ENCODE measurements at places on chromosomes 6 and 20. TPM values are rescaled to one million over a fixed set of nuclear protein-coding genes. Genes with fewer than 3 reads are reported as not detected.

DNA sequence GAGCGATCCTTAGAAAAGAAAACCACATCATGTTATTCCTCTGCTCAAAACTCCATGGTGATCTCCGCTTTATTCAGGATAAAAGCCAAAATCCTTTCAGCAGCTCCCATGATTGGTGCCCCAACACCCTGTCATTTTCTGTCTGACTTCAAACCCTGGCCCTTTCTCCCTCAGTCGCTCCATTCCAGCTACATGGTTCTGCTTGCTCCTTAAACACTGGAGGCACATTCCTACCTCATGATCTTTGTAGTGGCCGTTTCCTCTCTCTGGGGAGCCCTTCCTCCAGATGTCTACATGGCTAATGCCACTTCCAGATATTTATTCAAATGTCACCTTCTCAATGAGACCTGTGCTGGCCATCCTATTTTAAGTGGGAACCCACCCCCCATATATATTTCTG lies 100.8 kb downstream of the CAP2 start:
- no peaks in the 10 kb centered on the region for H3K36me3 ChIP-seq
- DNase-seq = no peak
- H3K4me3 ChIP-seq = no peak overlapping the region
- H3K27ac ChIP-seq = peak overlapping the region; percentile 98
- H3K27me3 ChIP-seq = no peaks in the 10 kb centered on the region
- peaks cover 34% of the 10 kb centered on the region for H3K4me1 ChIP-seq

DNA sequence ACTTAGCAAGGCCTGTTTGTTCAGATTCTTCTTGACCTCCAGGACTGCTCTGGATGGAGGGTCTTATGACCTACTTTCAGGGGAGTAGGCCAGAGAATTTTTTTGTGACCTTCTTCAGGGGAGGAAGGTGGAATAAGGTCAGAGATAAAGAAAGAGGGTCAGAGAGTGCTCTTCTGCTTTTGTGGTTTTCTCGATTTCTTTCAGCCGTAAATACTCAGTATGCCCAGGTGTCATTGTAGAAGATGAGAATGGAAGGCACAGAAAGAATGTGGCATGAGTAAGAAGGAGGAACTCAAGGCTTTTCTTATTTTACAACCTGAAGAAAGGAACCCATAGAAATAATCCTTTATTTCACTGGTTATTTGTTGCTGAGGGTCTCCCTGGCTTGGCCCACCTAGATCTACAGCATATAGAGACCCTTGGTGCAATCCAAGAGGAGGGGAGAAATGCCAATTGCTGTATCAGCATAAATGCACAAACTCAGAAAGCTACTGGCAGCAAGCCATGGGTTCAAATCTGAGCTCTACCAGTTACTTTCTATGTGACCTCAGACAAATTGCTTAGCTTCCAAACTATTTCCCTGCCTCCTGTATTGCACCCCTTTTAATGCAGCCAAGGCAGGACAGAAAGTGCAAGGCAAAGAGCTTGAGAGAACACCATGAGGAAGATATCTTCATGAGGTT lies 68.0 kb downstream of the OLIG3 start:
- no peak overlapping the region for H3K4me3 ChIP-seq
- no peaks in the 10 kb centered on the region for H3K4me1 ChIP-seq
- H3K27ac ChIP-seq = no peak overlapping the region

- peaks cover 50% of the 10 kb centered on the region for H3K4me1 ChIP-seq
- H3K36me3 ChIP-seq = no peaks in the 10 kb centered on the region
- H3K27me3 ChIP-seq = no peaks in the 10 kb centered on the region
Measured at GRCh38 chr6:111564482-111564945, 41.2 kb downstream of the TRAF3IP2 start.

DNA sequence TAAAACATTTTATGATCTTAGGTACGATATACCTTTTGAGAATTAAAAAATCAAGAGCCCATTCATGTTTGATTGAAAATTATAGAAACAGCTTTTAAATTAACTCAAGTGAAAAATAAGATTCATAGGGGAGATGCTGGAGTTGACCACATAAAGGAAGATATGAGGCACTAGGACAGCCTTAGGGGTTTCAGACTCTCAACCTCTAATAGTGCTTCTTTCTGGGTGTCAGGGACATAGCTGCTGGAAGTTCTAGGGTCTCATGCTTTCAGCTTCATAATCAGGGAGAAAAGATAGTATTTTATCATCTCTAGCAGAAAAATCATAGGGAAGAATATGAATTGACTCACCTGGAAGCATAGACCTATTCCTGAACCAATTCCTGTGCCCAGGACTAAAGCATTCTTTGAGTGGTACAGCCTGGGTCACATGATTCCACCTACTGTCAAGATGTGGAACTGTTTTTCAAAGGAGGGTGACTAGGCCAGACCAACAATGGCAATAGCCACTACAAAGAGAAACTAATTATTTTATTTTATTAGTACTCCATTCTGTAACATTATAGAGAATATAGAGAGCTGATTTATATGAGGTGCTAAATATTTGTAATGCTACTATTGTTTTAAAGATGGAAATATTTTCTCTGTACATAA lies 27.8 kb upstream of the CENPW start:
- DNase-seq = no peak
- no peaks in the 10 kb centered on the region for H3K36me3 ChIP-seq
- H3K4me3 ChIP-seq = no peak overlapping the region
- no peaks in the 10 kb centered on the region for H3K27me3 ChIP-seq

PNPLA1 gene
- total RNA-seq = not detected

DNA sequence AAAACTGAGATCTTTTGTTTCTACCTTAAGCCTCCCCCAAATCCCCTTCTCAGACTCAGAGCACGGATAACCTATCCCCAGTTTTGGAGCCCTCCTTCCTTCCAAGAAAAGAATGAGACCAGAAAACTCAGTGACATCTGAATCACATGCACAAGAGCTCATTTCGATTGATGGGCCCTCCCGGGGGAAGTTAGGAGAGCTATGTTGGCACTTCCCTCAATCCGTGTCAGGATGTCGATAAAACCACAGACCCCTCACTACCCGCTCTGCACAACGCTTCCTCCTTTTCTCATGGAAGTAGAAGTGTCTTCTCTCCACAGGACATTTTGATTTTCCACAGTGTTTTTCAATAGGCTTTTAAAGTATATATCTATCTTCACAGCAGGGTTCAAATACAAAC lies 332.4 kb downstream of the HACE1 start:
- H3K4me1 ChIP-seq = no peaks in the 10 kb centered on the region
- no peak overlapping the region for H3K27ac ChIP-seq
- peak; percentile 12 for DNase-seq
- no peak overlapping the region for H3K4me3 ChIP-seq
- no peaks in the 10 kb centered on the region for H3K36me3 ChIP-seq
- no peaks in the 10 kb centered on the region for H3K27me3 ChIP-seq

DEFB118 gene
- not detected for total RNA-seq

DNA sequence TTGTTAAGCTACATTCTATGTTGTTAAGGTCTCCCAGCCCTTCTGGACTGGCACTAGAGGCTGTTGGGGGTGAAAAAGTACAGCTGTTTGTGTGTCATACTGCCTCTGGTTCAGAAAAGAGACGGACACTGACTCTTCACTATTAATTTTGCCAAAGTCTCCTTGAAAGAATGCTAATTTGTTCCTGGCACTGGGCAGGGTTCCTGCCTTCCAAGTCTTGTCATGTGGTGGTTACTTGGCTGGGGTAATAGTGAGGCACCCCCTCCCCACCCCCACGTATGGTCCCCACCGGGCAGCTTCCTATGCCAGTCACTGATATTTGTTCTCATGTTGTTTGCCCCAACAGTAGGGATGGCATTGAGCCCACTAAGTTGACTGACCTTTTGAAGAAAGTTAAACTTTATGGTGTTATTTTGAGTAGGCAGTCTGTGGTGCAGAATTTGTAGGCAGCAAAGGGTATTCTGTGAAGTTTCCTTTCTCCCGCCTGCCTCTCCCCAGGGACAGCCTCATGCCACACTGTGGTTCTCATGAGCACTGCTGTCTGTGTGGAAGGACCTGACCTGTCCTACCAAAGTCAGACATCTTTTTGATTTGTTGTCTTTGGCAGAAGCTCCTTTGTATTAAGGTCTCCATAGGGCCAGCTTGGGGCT lies 8.7 kb downstream of the CDS2 start:
- peak overlapping the region; percentile 10 for H3K4me3 ChIP-seq
- H3K27me3 ChIP-seq = no peaks in the 10 kb centered on the region
- DNase-seq = no peak
- peaks cover 52% of the 10 kb centered on the region for H3K4me1 ChIP-seq
- no peaks in the 10 kb centered on the region for H3K36me3 ChIP-seq

DNA sequence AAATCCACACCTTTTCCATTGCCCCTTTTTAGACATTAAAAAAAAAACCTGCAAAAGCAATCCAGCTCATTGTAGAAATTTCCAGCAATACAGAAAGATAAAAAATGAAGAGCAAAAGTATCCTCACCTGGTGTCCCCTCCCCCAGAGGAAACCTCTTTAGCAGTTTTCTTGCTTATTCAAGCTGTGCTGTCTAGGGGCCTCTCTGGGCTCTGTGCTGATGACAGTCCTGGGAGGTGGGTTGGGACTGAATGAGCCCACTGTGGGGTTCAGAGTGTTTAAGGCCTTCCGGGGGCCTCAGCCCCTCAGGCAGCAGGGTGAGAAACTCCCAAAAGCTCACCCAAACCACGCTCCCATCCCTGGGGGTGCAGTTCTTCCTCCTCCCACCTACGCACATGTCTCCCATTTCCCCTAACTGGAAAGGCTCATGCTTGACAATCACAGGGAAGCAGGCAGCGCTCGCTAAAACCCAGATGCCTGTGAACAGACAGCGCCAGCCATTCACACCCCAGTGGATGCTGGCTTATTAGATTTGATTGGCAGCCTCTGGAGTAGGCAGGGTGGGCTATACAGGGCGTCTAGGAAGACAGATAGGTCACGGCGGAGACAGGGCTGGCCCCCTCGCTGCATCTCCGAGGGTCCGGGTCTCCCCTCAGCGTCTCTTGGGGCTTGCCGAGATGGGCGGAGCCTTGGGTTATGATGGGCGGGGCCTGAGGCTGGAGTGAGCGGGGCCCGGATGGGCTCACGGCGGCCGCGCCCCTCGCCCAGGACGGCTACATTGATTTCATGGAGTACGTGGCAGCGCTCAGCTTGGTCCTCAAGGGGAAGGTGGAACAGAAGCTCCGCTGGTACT lies 4.6 kb downstream of the GUCA1A start:
- H3K27ac ChIP-seq = no peak overlapping the region
- H3K4me3 ChIP-seq = no peak overlapping the region
- H3K4me1 ChIP-seq = no peaks in the 10 kb centered on the region
- no peak for DNase-seq
- no peaks in the 10 kb centered on the region for H3K36me3 ChIP-seq
- no peaks in the 10 kb centered on the region for H3K27me3 ChIP-seq

LKAAEAR1 gene
- total RNA-seq = not detected

DNA sequence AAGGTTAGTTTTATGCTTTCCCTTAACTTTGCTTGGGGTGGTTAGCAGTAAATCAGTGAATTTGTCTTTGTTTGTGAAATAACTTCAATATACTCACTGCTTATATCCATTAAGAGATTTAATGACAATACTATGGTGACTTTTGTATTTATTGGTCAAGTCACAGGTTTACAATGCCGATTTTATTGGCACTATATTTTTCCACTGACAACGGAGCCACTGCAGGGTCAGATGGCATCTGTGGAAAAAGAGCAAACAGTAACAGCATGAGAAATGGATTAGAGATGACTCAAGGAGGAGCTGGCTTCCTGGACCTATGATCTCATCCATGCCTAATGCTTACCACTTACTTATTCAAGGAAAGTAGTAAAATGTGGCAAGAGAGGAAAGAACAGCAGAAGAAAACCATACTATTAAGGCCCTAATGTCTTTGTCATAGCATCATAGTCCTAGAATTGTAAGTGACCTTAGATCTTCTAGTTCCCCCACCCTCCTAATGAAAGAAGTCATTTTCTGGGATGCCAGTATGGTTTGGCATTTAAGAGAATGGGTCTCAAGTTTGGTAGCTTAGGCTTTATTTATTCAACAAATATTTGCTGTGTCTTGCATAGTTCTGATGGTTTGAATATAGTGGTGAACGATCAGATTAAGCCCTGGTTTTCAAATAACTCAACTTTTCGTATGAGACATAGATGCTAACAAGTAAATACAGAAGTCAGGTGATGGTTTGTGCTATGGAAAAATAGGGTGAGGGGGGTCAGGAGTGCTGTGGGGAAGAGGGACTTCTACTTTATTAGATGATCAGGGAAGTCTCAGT lies 18.5 kb downstream of the RNF144B start:
- no peak overlapping the region for H3K4me3 ChIP-seq
- no peak for DNase-seq
- peaks cover 67% of the 10 kb centered on the region for H3K4me1 ChIP-seq
- H3K27ac ChIP-seq = peak overlapping the region; percentile 85
- no peaks in the 10 kb centered on the region for H3K27me3 ChIP-seq
- no peaks in the 10 kb centered on the region for H3K36me3 ChIP-seq

ARFRP1 gene
- total RNA-seq = 27.6 TPM

PKIG gene
- total RNA-seq = 86.7 TPM

GRCh38 chr20:41654292-41654691 lies 36.1 kb upstream of the CHD6 start:
- no peaks in the 10 kb centered on the region for H3K4me1 ChIP-seq
- no peak overlapping the region for H3K4me3 ChIP-seq
- no peak overlapping the region for H3K27ac ChIP-seq
- DNase-seq = no peak

SIM1 gene
- total RNA-seq = 0.68 TPM

IBTK gene
- total RNA-seq = 30.2 TPM

DNA sequence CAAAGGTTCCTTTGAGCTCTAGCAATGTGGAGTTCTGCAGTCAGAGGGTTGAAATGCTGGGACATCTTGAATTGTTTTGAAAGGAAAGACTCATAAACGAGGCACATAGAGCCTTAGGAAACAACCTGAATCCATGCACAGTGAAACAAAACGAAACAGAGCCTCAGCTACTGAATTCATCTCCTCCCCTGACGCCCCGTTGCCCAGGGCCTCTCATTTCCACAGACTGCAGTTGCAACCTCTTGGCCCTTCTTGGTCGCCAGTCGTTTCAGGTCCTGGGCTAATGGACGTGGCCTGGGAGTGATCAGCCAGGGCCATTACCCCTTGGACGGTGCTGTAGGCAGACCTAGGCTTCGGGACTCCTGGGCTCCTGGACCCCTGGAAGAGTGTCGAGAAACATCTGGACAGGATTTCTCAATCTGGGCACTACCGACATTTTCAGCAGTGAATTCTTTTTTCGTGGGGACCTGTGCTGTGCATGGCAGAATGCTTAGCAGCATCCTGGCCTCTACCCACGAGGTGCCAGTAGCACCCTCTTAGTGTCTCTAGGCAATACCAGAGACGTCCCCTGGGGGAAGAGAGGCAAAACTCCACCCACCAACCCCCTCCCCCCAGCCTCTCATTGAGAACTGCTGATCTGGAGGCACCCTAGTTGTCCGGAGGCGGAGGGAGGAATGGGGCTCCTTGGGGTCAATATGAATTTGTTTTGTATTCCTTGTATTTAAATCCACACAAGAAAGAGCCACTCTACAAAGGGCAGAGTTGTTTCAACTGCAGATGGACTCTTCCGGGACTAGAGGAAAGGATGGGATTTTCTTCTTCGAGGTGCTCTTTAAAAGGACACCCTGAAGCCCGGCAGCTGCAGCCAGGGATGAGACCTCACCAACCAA lies 50.2 kb downstream of the TMEM242 start:
- H3K27me3 ChIP-seq = no peaks in the 10 kb centered on the region
- H3K4me3 ChIP-seq = no peak overlapping the region
- H3K36me3 ChIP-seq = no peaks in the 10 kb centered on the region
- DNase-seq = no peak

FAM83C gene
- not detected for total RNA-seq

ZC2HC1B gene
- total RNA-seq = not detected

Data from gastrocnemius medialis (tissue), 4 donors.